Activated CD4-positive, alpha-beta T cell treated with anti-CD3 and anti-CD28 coated beads, Interleukin-2, Interleukin-6, amounts not matched to agents 100 ng/mL and 50 ng/mL, durations not matched to agents 16 hours and 8 hours (primary cell): ENCODE measurements at places on chromosomes 6 and 20.

DNA sequence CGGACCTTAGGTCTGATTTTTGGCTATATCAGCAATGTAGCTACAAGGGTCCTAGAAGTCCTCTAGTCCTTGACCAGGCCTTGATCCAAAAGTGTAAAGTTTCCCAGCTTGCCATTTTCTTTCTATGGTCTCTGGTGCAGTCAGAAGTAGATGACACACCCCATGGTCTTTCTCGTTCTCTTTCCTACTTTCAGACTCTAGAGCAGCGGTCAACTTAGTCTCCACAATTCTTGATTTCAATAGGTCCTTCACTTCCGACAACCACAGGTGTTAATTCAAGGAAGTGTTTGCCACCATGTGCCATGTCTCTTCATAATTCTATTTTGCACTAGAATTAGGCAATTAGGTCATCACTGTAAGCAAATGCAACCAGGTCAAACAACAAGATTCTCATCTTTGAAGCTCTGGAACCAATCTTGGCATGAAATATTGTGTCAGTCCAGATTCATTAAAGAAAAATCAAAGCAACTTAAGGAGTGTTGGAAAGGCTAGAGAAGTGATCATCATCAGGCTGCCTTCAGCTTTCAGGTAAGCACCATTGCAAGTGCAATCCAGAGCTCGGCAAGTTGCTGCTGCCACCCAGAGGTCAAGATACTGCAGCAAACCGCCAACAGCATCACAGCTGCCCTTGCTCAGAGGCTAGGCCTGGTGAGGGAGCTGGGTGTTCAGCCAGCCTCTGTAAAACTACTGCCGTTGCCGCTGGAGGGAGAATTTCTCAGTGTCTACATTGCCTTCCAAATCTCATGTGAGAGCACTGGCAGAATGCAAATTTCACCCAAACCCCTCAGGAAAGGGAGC is 5.6 kb upstream of the SYNE1 start:
- DNase-seq = peak; percentile 57

GRCh38 chr6:111989743-111990142 is 64.2 kb upstream of the CCN6 start:
- DNase-seq = peak; percentile 45

GRCh38 chr6:114249522-114249921 is 93.3 kb downstream of the HS3ST5 start:
- DNase-seq = no peak

GRCh38 chr6:13539572-13539971 is 34.8 kb upstream of the SIRT5 start:
- DNase-seq = no peak

DNA sequence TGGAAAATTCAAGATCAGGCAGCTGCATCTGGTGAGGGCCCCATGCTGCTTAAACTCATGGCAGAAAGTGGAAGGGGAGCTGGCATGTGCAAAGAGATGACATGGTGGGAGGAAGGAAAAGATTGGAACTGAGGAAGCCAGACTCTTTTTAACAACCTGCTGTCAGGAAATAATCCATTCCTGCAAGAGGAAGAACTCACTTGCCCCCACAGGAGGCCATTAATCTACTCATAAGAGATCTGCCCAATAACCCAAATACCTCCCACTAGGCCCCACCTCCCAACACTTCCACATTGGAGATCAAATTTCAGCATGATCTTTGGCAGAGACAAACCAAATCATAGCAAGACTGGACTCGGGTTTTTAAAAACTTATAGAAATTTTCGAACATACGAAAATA is 200.5 kb upstream of the KCNQ5 start:
- DNase-seq = no peak

DNA sequence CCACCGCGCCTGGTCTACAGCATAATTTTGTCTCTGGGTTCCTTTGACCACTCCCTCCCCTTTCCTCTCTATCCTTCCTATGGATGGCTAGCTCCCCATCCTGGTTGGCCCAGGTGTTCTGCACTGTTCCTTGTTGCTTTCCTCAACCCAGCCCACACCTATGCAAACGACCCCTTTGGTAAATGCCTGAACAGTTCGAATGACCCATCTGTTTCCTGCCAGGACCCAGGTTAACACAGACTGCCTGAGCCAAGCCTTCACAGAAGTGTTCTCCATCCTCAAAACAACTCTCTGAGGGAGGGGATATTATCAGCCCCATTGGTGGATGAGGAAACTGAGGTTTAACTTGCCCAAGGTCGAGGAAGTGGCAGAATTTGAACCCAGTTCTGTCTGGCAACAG is 44.8 kb upstream of the CCDC167 start:
- no peak for DNase-seq

DNA sequence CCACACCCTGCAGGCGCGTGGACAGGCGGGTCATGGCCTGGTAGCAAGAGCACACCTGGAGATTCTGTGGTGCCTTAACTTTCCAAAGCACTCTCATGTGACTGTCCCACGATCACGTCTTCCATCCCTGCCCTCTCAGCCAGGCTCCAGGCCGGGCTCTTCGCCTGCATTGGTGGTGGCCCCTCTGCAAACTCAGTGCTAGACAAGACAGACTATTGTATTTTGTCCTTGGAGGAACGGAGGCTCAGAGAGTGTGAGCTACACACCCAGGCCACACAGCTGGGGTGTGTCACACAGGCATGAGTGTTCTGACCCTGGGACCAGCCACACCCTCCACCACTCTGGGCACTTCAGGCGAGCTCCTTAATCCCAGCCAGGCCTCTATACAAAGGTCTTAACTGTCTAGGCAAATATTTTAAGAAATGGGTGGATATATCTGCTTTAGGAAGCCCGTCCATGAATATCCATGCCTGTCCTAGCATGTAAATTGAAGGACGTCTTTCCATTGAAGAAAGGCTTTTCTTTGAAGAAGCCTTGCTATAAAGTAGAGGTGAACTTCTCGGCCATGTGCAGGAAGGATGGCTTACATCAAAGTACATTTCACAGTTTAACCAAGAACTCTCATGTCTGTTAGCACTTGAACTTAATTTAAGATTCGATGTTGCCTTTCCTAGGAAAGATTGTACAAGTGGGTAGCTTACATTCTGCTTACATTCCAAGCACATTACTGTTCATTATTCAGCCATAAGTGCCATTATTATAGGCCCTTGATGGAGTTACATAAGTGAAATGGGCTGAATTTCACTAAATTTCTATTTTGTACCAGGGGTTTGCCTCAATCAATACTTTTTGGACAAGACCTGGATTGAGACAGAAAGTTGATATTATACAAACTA is 263.9 kb downstream of the DLL1 start:
- no peak for DNase-seq

- no peak for DNase-seq
These were observed 1.3 kb downstream of the SOBP start for GRCh38 chr6:107491138-107491609.

- DNase-seq = no peak
These were observed 14.9 kb upstream of the SLC22A16 start for GRCh38 chr6:110491299-110491643.

DNA sequence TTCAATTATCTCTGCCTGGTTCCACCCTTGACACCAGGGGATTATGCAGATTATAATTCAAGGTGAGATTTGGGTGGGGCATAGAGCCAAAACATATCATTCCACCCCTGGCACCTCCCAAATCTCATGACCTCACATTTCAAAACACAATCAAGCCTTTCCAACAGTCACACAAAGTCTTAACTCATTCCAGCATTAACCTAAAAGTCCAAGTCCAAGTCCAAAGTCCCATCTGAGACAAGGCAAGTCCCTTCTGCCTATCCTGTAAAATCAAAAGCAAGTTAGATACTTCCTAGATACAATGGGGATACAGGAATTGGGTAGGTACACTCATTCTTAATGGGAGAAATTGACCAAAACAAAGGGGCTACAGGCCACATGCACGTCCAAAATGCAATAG is 73.7 kb upstream of the SLC24A3 start:
- no peak for DNase-seq

DNA sequence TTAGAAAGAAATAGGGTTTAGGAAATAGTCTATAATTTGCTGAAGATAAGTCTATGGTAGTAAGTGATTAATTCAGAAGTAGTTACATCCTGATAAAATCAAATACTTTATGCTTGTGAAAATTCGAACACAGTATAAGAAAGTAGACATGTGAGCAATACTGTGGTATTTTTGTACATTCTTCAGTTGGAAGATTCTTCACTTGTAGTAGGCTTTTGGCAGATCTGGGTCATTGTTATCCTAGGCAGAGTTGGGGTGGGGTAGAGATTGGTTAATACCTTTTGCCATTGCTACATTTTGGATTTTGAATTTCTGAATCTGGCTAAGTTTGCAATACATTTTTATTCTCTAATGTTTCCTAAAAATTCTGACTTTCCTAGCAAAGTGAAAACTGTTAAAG is 197.5 kb downstream of the BCKDHB start:
- no peak for DNase-seq

- no peak for DNase-seq
These were observed 135.6 kb downstream of the BTBD9 start for GRCh38 chr6:38503960-38504682.

DNA sequence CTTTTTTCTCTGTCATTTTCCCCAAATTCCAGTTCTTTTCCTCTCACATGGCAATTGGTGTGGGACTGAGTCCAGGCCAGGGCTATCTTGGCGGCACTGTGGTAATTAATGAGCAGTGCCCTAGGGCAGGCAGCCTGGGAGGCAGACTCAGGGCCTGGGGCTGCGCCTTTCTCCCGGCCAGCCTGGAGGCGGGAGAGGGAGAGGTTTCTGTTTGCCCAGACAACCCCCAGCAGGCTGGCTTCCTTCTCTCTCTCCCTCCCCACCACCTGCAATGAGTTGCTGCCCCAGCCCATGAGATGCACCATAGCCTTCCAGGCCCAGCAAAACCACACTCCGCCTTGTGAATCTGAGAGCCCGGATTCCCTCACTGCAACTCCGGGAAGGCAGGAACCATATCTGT is 15.1 kb upstream of the CCDC167 start:
- DNase-seq = peak; percentile 28

DNA sequence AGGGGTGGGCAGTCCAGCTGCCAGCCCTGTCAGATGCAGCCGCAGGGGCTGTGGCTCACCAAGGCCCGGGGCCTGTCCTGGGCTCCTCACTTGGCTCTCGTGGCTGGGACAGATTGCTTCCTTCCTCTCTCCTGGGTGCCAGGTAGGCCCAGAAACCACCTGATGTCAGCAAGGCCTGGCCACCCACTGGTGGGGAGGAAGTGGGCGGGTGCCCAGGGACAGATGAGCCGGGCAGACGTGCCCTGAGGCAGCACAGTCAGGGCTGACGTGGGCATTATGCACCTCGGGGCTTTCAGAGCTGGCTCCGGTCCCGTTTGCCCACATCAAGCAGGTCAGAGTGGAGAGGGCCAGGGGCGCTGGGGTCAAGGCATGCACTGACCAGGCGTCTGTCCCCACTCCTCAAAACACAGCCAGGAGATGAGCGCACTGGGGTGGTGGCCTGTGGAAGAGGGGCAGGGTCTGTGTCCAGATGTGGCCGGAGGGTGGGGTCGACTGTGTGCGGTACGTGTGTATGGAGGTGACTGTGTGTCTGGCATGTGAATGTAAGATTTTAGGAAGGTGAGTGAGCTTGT is 133.2 kb upstream of the PTPN1 start:
- DNase-seq = peak; percentile 20

DNA sequence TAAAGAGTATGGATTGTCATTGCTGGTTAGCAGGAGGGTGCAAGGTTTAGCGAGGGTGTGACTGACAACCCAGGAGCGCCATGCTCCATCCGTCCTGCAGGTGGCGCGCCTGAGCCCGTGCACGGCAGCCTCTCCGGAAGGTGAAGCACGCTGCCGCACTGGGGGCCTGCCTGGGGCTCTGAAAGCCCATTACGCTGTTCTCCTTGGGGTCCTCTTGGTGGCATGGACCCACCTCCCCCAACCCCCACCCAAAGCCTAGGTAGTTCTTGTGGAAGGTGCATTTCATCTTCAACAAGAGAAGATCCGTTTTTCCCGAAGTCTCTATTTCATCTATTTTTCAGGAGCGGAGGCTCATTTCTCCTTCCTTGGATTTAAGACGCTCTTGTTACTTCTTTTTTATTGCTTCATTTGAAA is 197.4 kb upstream of the KCNG1 start:
- DNase-seq = peak; percentile 71

DNA sequence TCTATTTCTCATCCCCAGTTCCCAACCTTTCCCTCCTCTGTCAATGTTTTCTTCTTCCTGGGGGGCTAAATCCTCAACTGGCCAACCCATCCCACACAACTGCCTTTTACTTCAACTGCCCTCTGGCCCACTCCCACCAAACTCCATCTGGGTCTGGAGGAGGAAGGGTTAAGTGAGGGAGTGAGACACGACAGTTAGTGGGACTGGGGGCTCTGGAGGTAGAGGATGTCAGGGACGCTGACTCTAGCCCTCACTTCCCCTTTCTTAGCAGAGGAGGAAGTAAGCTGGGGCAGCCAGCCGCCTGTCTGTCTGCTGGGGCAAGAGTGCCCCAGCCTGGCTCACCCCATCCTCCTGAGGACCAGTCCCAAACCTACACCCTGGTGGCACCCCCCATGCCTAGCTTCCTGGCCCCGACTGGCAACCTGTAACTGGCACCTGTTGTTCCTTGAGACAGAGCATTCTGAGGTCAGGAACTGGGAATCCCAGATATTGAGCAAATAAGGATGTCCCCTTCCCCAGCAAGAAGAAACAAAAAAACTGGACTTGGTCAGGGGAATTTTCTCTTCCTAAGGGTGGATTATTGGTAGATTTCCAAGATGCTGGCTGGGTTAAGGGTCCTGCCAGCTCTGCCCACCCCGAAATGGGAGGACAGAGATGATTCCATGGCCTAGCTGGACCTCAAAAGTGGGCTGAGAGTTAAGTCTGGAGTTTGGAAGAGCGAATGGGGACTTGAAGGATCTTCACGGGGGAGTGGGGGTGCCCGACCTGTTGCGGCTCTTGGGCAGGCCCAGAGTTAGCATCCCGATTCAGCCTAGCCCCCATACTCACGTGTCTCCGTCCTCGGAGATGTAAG is 971 bp downstream of the NFKBIE start:
- DNase-seq = peak; percentile 66

DNA sequence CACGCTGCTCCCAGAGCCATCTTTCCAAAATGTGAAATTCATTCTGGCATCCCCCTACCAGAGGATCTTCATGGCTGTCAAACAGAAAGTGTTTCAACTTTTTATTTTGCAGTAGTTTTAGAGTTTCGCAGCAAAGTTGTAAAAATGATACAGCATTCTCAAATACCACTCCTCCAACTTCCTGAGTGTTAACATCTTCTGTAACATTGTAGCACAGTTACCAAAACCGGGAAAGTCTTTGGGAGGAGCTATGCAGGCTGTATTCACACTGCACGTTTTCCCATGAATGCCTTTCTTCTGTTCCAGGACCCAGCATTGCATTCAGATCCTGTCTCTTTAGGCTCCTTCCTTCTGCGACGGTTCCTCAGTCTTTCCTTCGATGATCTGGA is 30.1 kb downstream of the CDYL start:
- DNase-seq = no peak

- no peak for DNase-seq
These were observed 55.0 kb downstream of the BTBD9 start for GRCh38 chr6:38584731-38585130.

- peak; percentile 74 for DNase-seq
These were observed 28.8 kb downstream of the PDE7B start for GRCh38 chr6:135880066-135880972.

DNA sequence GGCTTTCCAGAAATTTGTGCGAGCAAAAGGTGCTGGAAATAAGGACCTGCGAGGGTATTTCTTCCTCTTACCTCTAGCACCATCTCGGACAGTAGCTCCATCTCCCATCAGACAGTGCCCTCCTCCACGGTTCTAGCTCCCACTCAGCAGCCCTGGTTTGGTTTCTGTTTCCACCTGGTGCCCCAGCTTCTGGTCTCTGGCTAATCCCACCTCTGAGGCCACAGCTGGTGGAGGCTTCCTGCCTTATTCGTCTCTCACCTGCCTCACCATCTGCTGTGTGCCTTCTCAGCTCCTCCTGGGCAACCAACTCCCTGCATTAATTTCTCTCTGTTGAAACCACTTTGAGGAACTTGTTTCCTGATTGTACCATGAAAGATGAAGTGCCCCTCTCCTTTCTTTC is 162.4 kb upstream of the CDYL start:
- DNase-seq = no peak
